ENCODE measurements at places on chromosomes 5 and 9.

- DNase-seq, result no peak
Observed at GRCh38 chr5:135184646-135185045, 150.6 kb upstream of the PITX1 start.

DNA sequence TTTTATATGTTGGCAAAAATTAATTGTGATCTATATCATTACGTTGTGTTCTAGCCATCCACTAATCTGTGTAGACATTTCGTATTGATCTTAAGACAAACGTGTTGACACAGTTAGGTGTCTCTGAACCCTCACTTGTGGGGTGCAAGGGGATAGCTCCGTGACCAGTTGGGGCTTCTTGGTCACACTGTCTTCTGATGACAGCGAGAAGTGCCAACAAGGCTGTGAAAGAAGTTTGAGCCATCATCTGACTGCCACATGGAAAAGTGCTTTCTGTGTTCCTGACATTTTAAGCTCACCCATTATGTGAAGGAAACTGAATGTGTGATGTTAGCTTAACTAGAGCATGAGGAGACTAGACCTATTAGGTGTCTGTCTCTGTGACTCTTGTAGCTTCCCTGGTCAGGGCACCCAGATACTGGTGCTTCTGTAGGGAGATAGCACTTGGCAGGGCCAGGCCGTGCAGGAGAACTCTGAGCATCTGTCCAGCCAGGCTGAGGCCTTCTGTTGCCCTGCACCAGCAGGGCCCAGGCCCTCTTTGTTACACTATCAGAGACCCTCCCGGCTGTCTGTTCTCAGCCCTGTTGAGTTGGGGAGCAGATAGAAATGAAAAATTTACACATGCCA is 52.8 kb upstream of the PHF2 start:
- no peak for DNase-seq

DNA sequence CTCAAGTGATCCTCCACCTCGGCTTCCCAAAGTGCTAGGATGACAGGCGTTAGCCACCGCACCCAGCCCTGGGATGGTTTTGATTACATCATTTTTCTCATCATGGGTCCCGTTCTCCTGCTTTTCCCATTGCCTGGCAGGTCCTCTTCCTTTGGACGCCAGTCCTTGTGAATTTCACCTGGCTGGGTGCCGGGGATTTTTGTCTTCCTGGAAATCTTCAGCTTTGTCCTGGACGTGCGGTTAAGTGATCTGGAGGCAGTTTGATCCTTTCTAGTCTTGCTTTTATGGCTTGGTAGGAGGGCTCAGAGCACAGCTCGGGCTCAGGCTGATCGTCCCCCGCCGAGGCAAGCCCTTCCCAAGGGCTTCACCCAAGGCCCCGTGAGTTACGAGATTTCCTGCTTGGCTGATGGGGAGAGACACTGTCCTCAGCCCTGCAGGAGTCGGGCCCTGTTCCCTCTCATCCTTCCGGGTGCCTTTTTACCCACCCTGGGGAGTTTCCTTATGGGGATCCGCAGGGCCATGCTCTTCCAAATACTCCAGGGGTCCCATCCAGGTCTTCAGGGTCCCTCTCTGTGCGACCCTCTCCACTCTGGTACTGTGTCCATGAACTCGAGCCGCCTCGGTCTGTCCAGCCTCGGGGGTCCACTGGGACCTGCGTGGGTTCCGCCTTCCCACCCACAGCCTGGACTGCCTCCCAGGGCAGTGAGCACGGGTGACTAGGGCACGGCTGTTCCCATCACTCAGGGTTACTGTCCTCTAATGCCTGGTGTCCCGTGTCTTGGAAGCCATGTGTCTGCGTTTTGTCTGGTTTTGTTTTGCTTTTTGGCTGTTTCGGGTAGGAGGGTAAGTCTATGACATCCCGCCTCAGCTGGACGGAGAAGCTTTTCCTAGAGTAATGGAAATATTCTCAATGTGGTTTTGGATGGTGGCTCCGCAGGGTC is 22.3 kb upstream of the EGFL7 start:
- no peak for DNase-seq

DNA sequence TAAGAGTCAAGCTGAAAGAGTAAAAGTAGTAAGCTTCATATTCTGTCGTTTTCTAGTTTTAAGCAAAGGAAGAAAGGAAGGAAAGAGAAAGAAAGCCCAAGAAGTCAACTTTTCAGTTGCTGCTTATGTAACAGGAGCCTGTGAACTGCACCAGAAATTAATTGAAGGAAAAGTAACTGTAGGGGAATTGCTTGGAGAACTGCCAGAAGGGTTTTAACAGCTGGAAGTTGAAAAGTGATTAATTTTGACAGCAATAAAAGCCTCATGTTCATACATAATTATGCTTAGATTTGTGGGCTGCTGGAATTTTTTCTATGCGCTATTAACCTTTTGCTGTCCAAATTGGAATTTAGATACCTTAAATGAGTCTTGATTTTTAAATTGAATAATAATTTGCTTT is 255.7 kb downstream of the ENC1 start:
- DNase-seq, result no peak

GRCh38 chr9:36450110-36450732 is 50.2 kb upstream of the RNF38 start:
- DNase-seq, result peak; percentile 16

- DNase-seq, result no peak
Observed at GRCh38 chr5:151154931-151155774, 2.4 kb downstream of the ANXA6 start.

DNA sequence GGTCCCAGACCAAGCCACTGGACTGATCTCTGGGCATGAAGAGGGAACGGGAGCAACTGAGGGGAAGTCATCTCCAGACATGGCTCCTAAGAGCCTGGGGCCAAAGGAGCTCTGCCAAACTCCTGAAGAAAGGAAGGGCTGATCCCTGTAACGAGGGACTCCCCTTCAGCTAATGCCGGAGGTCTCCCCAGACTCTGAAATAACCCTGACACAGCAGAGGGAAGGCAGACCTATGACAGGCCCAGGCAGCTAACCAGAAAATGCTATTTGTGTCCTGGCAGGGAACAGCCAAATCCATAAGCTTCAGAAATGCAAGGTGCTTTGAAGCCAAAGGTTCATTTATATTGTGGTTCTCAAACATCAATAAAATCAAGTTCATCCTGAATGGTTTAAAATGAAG is 30.9 kb downstream of the APTX start:
- no peak for DNase-seq

GRCh38 chr9:4756420-4756819 is 15.4 kb upstream of the AK3 start:
- DNase-seq, result no peak

DNA sequence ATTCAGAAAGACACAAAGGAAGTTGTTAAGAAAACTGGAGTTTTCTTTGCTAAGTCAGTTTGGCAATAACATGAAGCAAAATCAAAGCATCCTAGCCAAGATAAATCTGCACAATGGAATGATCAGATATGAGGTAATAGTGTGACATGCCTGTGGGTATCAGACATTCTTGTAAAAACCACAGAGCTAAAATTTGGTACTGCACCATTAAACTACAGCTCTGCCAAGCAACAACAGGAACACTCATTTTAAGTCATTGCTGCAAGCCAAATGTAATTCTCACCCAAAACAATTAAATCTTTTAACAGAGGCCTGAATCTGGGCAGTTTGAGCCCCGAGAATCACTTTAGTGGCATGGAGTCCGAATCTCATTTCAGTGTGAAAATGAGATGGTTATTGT is 96.6 kb downstream of the VCAN start:
- no peak for DNase-seq

DNA sequence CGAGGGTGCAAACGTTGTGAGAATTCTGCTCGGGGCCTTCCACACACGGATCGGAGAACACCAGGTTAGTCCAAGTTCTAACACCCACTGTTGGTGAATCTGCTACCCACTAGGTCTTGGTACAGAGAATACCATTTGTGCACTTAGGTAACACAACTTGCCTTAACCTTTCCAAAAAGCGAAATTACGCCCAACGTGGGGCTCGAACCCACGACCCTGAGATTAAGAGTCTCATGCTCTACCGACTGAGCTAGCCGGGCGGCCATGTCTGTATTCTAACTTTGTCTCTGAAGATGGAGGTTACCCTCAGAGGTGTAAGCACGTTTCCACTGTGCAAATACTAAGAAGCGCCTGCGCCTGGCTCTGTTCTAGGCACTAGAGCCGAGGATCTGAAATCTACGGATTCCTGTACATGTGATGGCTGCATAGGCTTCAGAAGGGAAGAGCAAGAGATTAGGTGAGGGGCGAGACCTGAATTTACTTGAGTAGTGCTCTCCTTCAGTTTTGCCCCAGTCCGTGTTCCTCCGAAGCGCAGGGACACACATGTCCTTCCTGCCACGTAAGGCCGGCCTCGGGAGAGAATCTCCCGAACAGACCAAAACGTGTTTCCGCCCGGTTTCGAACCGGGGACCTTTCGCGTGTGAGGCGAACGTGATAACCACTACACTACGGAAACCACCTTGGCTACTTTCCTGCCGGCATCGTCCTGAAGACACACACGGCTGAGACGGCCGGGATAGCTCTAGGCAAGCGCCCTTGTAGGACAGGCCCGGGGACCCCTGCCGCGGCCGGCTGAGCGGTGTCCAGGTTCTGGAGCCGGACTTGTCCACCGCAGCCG is 1.1 kb upstream of the TRIM41 start:
- peak; percentile 90 for DNase-seq

GRCh38 chr9:119810645-119811429 is 441.6 kb upstream of the BRINP1 start:
- no peak for DNase-seq

DNA sequence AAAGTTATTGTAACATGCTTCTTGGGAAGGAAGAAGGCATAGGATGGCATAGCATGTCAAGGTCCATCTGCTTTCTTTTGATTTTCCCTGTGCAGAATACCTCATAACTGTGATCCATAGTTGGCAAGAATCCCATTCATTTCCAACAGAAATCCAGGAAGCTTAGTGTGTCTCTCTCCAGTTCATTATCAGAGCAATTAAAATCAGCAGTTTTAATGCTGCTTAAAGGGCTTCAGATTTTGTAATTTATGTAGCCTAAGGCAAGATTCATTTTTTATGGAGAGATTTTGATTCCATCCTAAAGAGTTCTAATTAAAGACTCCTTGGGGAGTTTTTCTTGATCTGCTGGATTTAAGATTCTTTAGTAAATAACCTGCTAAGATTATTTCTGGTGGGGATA is 560.1 kb downstream of the PDE4D start:
- no peak for DNase-seq

- DNase-seq, result peak; percentile 28
Observed at GRCh38 chr9:4375424-4376200, 75.7 kb upstream of the GLIS3 start.

GRCh38 chr5:65355301-65355700 is 126.4 kb downstream of the ADAMTS6 start:
- DNase-seq, result no peak

GRCh38 chr5:152142840-152143469 is 218.3 kb upstream of the GLRA1 start:
- peak; percentile 33 for DNase-seq

All from cerebellum (tissue), 4 donors.